A549 treated with ZK216348 at 1 μM for 4 hours (cell line): ENCODE measurements at places on chromosomes 11 and 22. TPM values are rescaled to one million over a fixed set of nuclear protein-coding genes. Genes with fewer than 3 reads are reported as not detected.

MRGPRE gene
- total RNA-seq: 0.09 to 0.17 TPM (median 0.14 TPM) in 3 of 5 replicates, not detected in the others

GALR3 gene
- not detected in 5 replicates for total RNA-seq

ABTB2 gene
- total RNA-seq: 22.6 to 41.2 TPM (median 35.3 TPM) in 5 replicates

LRRN4CL gene
- 0.09 to 0.25 TPM (median 0.14 TPM) in 3 of 5 replicates, not detected in the others for total RNA-seq

RIMBP3C gene
- total RNA-seq: 0.13 to 0.64 TPM (median 0.22 TPM) in 5 replicates

SLCO2B1 gene
- total RNA-seq: 3.3 to 5.1 TPM (median 4.2 TPM) in 5 replicates

CARD18 gene
- not detected in 5 replicates for total RNA-seq

C11orf16 gene
- not detected in 5 replicates for total RNA-seq

CARS1 gene
- 55.6 to 66.9 TPM (median 61.3 TPM) in 5 replicates for total RNA-seq

OR51I1 gene
- not detected in 5 replicates for total RNA-seq

GLYATL2 gene
- not detected in 5 replicates for total RNA-seq

MED15 gene
- 34.6 to 63.6 TPM (median 54.0 TPM) in 5 replicates for total RNA-seq

KMT2A gene
- 11.4 to 14.8 TPM (median 13.0 TPM) in 5 replicates for total RNA-seq

OR5M11 gene
- not detected in 5 replicates for total RNA-seq

PATE4 gene
- not detected in 5 replicates for total RNA-seq

SMC1B gene
- not detected in 5 replicates for total RNA-seq

IFITM10 gene
- 0.71 to 1.6 TPM (median 0.99 TPM) in 5 replicates for total RNA-seq

CYB5R2 gene
- 3.1 to 6.6 TPM (median 3.8 TPM) in 5 replicates for total RNA-seq

C22orf31 gene
- not detected in 5 replicates for total RNA-seq

CADM1 gene
- 21.0 to 29.0 TPM (median 24.9 TPM) in 5 replicates for total RNA-seq

RGL4 gene
- total RNA-seq: not detected in 5 replicates

OR4D5 gene
- total RNA-seq: not detected in 5 replicates

SLC5A12 gene
- total RNA-seq: not detected in 5 replicates

TMEM41B gene
- total RNA-seq: 11.7 to 29.4 TPM (median 24.7 TPM) in 5 replicates

OLFML1 gene
- not detected in 5 replicates for total RNA-seq

OR52I2 gene
- not detected in 5 replicates for total RNA-seq

IL10RA gene
- total RNA-seq: 0.06 to 0.09 TPM in 2 of 5 replicates, not detected in the others

MYRF gene
- 11.2 to 24.6 TPM (median 20.8 TPM) in 5 replicates for total RNA-seq

OR10A2 gene
- total RNA-seq: not detected in 5 replicates

ST14 gene
- total RNA-seq: 0.09 to 0.53 TPM (median 0.27 TPM) in 5 replicates

RBMXL2 gene
- total RNA-seq: not detected in 5 replicates

OR5M10 gene
- total RNA-seq: not detected in 5 replicates

GRIA4 gene
- not detected in 5 replicates for total RNA-seq

GATD1 gene
- 29.4 to 58.7 TPM (median 49.3 TPM) in 5 replicates for total RNA-seq

TNNI2 gene
- 0.39 TPM in 1 of 5 replicates, not detected in the others for total RNA-seq

CCDC89 gene
- total RNA-seq: not detected in 5 replicates

ANO1 gene
- total RNA-seq: 1.4 to 3.0 TPM (median 1.7 TPM) in 5 replicates

CEP164 gene
- 14.5 to 20.3 TPM (median 17.7 TPM) in 5 replicates for total RNA-seq

LDHAL6A gene
- not detected in 5 replicates for total RNA-seq

NXPE4 gene
- total RNA-seq: not detected in 5 replicates

LSP1 gene
- total RNA-seq: 1.2 to 2.7 TPM (median 1.8 TPM) in 5 replicates

IPO7 gene
- total RNA-seq: 68.4 to 114 TPM (median 98.7 TPM) in 5 replicates

PAK1 gene
- total RNA-seq: 22.4 to 25.1 TPM (median 23.4 TPM) in 5 replicates

CSF2RB gene
- total RNA-seq: not detected in 5 replicates

CLMP gene
- total RNA-seq: 14.2 to 31.8 TPM (median 23.0 TPM) in 5 replicates

GDPD4 gene
- not detected in 5 replicates for total RNA-seq

SELENOM gene
- 44.3 to 71.4 TPM (median 66.5 TPM) in 5 replicates for total RNA-seq

KDELR3 gene
- 15.5 to 23.2 TPM (median 18.7 TPM) in 5 replicates for total RNA-seq

COX8A gene
- total RNA-seq: 466 to 1,036 TPM (median 955 TPM) in 5 replicates

SYCE3 gene
- not detected in 5 replicates for total RNA-seq

WNT7B gene
- 52.8 to 107 TPM (median 96.4 TPM) in 5 replicates for total RNA-seq

GGT5 gene
- 1.5 to 4.0 TPM (median 3.7 TPM) in 5 replicates for total RNA-seq

UPK3A gene
- not detected in 5 replicates for total RNA-seq

MRGPRX4 gene
- total RNA-seq: not detected in 5 replicates

INS gene
- not detected in 5 replicates for total RNA-seq

B3GAT1 gene
- total RNA-seq: not detected in 5 replicates
